Right atrium auricular region (tissue), 2 donors: ENCODE measurements at places on chromosomes 1 and 21. TPM values are rescaled to one million over a fixed set of nuclear protein-coding genes. Genes with fewer than 3 reads are reported as not detected.

Gene KANK4
- 0.63 TPM for total RNA-seq

DNA sequence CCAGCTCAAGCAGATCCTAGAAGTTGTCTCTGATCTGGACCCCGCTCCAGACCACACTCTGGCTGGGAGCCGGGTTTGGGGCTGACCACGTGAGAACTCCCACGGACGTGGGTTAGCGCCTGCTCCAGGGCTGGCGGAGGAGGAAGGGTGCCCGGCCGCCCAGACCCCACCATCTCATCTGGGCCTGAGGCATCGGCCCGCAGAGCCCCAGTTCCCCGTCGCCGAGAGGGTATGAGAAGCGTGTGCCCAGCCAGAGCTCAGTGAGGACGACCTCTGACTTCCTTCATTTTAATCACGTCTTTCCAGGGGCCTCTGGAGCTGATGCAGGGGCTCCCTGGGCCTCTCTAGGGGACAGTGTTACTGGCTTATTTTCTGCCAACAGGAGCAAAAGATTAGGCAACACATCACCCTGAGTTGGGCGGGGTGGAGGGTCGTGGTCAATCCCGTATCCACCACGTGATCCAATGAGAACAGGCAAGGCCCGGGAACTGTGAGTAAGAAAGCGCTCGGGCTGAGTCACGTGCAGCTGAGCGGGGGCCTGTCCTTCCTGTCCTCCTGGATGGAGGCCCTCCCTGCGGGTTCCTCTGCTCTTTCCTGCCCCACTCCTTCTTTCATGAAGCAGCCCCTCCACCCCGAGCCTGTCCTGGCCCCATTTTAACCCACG, 81.1 kb downstream of the SIK1 start:
- no peak overlapping the region for H3K27ac ChIP-seq
- DNase-seq, result no peak
- H3K4me1 ChIP-seq, result peaks cover 24% of the 10 kb centered on the region
- H3K27me3 ChIP-seq, result no peaks in the 10 kb centered on the region
- no peaks in the 10 kb centered on the region for H3K36me3 ChIP-seq

DNA sequence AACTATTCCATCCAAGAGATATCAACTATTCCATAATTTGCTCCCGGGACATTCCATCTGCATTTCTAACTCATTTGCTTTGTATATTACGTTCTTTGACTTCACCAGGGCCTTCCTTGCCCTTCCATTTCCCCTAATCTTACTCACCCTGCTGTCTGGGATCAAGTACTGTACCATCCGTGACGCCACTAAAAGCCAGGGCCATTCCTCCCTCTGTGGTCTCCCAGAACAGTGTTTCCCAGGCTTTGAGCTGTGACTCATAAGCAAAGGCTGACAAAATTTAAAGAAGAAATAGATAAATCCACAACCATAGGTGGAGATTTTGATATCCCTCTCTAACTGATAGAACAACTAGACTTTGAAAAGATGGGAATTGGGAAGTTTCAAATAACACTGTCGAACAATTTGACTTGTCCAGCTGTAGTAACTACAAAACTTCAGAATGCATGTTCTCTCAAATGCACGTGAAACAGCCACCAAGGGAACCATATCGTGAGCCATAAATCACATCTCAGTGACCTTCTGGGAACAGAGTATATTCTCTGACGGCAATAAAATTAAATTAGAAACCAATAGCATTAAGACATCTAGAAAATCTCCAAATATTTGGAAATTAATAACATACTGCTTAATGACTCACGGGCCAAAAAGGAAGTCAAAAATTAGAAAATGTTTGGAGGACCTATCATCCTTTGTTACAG, 501.0 kb downstream of the SETD4 start:
- H3K4me3 ChIP-seq, result no peak overlapping the region
- no peak overlapping the region for H3K27ac ChIP-seq
- no peaks in the 10 kb centered on the region for H3K36me3 ChIP-seq
- no peak for DNase-seq
- no peaks in the 10 kb centered on the region for H3K4me1 ChIP-seq

Gene CYP4A22
- total RNA-seq, result not detected

Gene HAPLN2
- 1.8 TPM for total RNA-seq

Gene SMPDL3B
- 0.78 TPM for total RNA-seq

DNA sequence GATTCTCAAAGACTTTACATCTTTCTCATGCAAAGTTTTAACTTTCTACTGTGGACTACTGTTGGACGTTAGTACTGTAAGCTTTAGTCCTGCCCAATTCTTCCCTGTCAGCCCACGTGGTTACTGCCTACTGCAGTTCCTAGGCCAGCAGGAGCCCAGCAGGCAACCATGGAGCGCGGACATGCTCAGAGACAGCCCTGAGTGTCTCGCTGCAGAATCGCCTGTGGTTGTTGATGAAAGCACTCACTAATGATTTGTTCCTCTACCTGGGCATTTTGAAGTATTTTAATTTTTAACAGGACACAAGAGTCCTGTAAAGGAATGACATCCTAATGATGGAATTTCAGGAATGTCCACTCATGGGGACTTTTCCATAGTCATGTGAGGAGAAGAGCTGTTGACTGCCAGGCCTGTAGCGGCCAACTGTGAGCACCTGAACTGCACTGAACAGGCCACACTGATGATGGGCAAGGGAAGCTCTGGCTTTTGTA, 44.1 kb downstream of the PGBD5 start:
- H3K36me3 ChIP-seq, result no peaks in the 10 kb centered on the region
- H3K4me1 ChIP-seq, result no peaks in the 10 kb centered on the region
- H3K27me3 ChIP-seq, result no peaks in the 10 kb centered on the region
- no peak overlapping the region for H3K27ac ChIP-seq
- DNase-seq, result no peak

GRCh38 chr1:211033921-211034525, 99.9 kb downstream of the KCNH1 start:
- H3K27me3 ChIP-seq, result no peaks in the 10 kb centered on the region
- H3K4me3 ChIP-seq, result no peak overlapping the region
- DNase-seq, result no peak
- H3K36me3 ChIP-seq, result no peaks in the 10 kb centered on the region

DNA sequence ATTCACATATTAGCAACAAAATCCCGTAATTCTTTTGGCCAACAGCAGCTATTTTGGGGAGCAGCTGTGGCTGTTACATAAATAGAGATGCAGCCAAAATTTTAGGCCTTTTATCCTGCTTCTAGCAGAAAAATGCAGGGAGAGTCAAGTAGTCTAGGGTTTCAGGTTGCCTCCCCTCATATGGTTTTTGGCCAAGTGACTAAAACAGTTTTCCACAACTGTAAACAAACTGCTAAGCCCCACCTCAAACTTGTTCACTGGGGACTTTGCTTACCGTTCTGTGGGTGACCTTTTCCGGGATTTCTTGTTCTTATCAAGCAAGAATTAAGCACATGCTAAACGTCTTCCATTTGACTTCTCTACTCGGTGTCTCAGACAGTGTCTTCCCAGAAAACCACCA, 133.4 kb downstream of the EDEM3 start:
- peaks cover 59% of the 10 kb centered on the region for H3K4me1 ChIP-seq
- no peaks in the 10 kb centered on the region for H3K36me3 ChIP-seq
- no peak overlapping the region for H3K4me3 ChIP-seq
- no peak for DNase-seq

DNA sequence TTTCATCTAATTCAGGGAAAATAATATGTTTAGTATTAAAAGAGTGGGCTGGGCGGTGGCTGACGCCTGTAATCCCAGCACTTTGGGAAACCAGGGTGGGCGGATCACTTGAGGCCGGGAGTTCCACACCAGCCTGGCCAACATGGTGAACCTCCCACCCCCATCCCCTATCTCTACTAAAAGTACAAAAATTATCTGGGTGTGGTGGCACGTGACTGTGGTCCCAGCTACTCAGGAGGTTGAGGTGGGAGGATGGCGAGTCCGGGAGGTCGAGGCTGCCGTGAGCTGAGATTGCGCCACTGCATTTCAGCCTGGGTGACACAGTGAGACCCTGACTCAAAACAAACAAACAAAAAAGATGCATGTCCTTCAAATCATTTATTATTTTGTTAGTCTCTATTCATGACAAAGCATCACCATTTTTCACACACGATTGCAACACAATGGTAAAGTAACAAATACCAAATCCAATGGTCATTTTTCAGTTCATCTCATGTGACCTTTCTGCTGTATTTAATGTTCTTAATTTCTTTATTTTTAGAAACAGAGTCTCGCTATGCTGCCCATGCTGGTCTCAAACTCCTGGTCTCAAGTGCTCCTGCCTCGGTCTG, 1.0 kb downstream of the MSH4 start:
- H3K4me1 ChIP-seq, result no peaks in the 10 kb centered on the region
- H3K27ac ChIP-seq, result no peak overlapping the region
- H3K4me3 ChIP-seq, result no peak overlapping the region
- no peak for DNase-seq

- no peak for DNase-seq
- H3K36me3 ChIP-seq, result no peaks in the 10 kb centered on the region
- H3K4me1 ChIP-seq, result no peaks in the 10 kb centered on the region
- H3K4me3 ChIP-seq, result no peak overlapping the region
- no peaks in the 10 kb centered on the region for H3K27me3 ChIP-seq
These were observed 60.3 kb upstream of the GREM2 start for GRCh38 chr1:240672132-240672811.

GRCh38 chr1:154276797-154277196, 4.4 kb downstream of the HAX1 start:
- no peak overlapping the region for H3K27ac ChIP-seq
- DNase-seq, result no peak

- H3K36me3 ChIP-seq, result no peaks in the 10 kb centered on the region
- H3K27me3 ChIP-seq, result no peaks in the 10 kb centered on the region
- no peak overlapping the region for H3K27ac ChIP-seq
These were observed 299.8 kb downstream of the MRPL39 start for GRCh38 chr21:25307489-25307888.

DNA sequence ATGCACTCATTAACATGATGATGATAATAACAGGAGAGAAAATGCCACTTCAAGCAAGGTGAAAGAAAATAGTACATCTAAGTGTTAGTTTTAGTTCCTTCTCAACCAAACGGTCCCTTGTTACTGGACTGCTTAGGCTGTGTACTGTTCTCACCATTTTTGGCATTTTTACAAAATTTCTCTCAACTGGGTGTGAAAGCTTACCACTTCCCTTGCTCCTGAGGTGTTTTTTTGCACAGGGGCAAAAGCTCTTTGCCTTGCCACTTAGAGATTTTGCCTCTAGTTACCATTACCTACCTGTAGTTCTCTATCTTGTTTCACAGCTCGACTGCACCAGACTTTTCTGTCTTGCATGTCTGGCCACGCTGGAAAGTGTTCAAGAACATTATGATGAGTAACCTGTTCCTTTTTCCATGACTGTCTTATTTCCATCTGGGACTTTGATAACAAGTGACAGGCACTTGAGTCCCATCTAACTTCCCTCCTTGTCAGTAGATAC, 10.7 kb downstream of the NEK7 start:
- H3K4me3 ChIP-seq, result no peak overlapping the region
- peak overlapping the region; percentile 24 for H3K27ac ChIP-seq
- DNase-seq, result no peak
- H3K27me3 ChIP-seq, result no peaks in the 10 kb centered on the region

- H3K4me1 ChIP-seq, result peaks cover 82% of the 10 kb centered on the region
- no peak overlapping the region for H3K4me3 ChIP-seq
- peak overlapping the region; percentile 41 for H3K27ac ChIP-seq
- no peak for DNase-seq
- no peaks in the 10 kb centered on the region for H3K27me3 ChIP-seq
These were observed 47.8 kb downstream of the ITPKB start for GRCh38 chr1:226691247-226691646.

DNA sequence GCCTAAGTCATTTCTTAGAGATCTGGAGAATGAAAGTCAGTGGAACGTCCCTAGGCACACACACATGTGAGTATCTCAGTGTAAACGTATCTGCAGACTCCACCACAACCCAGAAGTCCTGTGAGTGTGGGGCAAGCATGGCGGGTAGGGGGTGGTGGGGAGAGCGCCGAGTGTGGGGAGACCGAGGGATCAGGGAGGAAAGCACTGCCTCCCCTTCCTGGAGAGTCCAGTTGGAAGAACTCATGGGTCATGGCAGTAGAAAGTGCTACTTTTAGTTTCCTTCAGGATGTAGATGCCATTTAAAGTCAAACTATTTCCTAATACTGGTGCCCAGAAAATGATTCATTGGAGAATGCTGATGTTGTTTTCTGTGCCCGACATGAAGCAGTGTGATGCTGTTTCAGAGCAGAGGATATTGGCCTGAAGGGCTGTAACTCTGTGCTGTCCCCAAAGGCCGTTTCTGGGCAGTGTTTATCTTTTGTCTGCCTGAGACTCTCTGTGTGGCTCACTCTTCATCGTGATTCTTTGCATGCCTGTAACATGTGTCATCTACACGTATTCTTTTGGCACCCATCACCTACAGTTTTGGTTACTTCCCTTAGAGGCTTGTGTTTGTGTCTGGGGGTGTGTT, 45.7 kb upstream of the TSPAN2 start:
- H3K4me3 ChIP-seq, result no peak overlapping the region
- no peaks in the 10 kb centered on the region for H3K36me3 ChIP-seq
- peak overlapping the region; percentile 20 for H3K27ac ChIP-seq

- H3K4me3 ChIP-seq, result no peak overlapping the region
- no peak for DNase-seq
- no peaks in the 10 kb centered on the region for H3K4me1 ChIP-seq
- H3K27me3 ChIP-seq, result no peaks in the 10 kb centered on the region
- H3K36me3 ChIP-seq, result no peaks in the 10 kb centered on the region
These were observed 727.6 kb upstream of the CHRM3 start for GRCh38 chr1:238658763-238659162.

GRCh38 chr1:201153474-201154388, 543 bp downstream of the TMEM9 start:
- H3K4me1 ChIP-seq, result peaks cover 20% of the 10 kb centered on the region
- H3K4me3 ChIP-seq, result peak overlapping the region; percentile 82
- H3K36me3 ChIP-seq, result peaks cover 25% of the 10 kb centered on the region
- peak overlapping the region; percentile 77 for H3K27ac ChIP-seq
- no peak for DNase-seq
- no peaks in the 10 kb centered on the region for H3K27me3 ChIP-seq

GRCh38 chr1:27868932-27869718, 3.2 kb upstream of the THEMIS2 start:
- H3K4me3 ChIP-seq, result no peak overlapping the region
- no peaks in the 10 kb centered on the region for H3K36me3 ChIP-seq
- no peaks in the 10 kb centered on the region for H3K4me1 ChIP-seq
- H3K27me3 ChIP-seq, result no peaks in the 10 kb centered on the region
- H3K27ac ChIP-seq, result no peak overlapping the region

GRCh38 chr1:32122151-32122550, 14.3 kb downstream of the KPNA6 start:
- no peak overlapping the region for H3K4me3 ChIP-seq
- no peak overlapping the region for H3K27ac ChIP-seq
- peaks cover 25% of the 10 kb centered on the region for H3K4me1 ChIP-seq
- no peaks in the 10 kb centered on the region for H3K27me3 ChIP-seq

DNA sequence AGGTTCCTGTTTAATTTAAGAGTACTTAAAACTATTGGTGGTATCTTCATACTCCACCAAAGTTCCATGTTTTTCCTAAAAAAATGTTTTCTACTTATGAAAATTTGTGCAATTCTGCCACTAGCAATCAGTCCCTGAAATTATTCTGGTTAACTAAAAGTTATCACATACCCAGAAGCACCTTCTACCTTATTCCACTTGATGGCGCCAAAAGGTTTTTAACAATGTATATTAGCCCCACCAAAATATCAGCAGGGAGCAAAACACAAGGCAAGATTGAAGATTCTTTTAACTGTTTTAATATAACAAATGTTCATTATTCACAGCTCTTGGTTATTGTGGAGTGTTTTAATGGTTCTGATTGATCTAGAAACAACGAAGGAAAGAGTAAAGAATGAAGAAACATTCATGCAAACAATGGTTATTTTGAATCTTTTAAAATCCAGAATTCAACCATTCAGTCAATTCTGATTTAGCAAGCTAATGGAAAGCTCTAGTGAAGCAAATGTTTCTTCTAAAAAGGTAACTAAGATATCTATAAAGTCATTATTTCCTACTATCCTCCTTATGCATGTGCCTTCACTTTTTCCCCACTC, 67.2 kb downstream of the TTLL7 start:
- H3K36me3 ChIP-seq, result no peaks in the 10 kb centered on the region
- no peaks in the 10 kb centered on the region for H3K27me3 ChIP-seq
- H3K4me3 ChIP-seq, result no peak overlapping the region
- no peak for DNase-seq
